ENCODE measurements at places on chromosomes 7 and 10.

- DNase-seq: no peak
Measured at GRCh38 chr7:139594911-139595476, 71.5 kb downstream of the CLEC2L start.

GRCh38 chr7:26190417-26190869, 10.1 kb downstream of the HNRNPA2B1 start:
- DNase-seq: no peak

GRCh38 chr10:14099885-14100284, 230.8 kb downstream of the FRMD4A start:
- no peak for DNase-seq

- no peak for DNase-seq
Measured at GRCh38 chr7:82615527-82615926, 171.9 kb upstream of the CACNA2D1 start.

- peak; percentile 30 for DNase-seq
Measured at GRCh38 chr10:18402853-18403252, 248.5 kb downstream of the NSUN6 start.

- DNase-seq: no peak
Measured at GRCh38 chr10:123180101-123181090, 26.2 kb downstream of the BUB3 start.

DNA sequence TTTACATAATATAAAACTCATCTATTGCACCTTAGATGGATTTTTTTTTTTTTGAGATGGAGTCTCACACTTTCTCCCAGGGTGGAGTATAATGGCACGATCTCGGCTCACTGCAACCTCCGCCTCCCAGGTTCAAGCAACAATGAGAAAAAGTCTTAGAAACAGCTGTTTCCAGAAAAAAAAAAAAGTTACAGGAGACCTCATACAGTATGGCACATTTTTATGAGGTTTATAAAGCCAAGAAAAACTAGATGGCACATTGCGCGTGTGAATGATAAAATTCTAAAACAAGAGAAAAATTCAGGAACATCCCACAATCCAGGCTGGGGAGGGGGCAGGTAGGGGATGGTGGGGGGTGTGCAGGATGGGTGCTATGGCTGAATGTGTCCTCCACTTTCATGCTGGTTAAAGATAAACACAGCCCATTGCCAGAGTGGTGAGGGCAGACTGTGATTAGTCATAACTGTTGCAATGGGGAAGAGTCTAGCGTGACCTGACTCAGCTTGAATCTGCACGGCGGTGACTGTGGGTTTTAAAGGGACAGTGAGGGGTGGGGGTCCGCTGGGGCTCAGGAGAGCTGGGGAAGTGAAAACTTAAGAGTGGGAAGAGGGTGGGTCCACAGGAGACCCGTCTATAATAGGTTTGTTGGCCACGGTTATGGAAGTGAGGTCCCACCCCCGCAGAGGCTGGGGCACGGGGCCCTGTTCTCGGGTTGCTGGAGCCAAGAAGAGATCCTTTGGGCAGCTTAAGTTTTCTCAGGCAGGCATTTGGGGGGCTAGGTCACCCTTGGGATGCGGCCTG, 11.9 kb upstream of the LRRC27 start:
- peak; percentile 86 for DNase-seq

DNA sequence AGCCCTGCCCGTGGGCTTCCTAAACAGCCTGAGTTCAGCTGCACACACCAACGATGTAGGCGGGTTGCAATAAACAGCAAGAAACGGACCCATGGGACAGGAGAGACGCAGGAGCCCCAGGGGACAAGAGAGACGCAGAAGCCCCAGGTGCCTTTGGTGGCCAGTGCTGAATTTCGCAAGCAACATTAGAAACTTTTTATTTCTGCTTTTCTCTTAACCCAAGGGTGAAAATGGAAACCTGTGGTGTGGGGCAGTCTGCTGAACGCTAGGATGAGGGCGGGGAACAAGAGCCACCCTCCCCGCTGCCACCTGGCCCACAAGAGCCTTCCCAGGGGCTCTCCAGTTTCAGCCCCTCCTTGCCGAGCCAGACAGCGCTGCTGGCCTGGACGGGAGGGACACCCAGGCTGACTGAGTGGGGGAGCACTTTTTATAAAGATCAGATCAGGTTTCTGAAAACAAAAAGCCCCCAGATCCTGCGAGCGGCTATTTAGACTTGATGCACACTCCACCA, 20.0 kb upstream of the GPR146 start:
- no peak for DNase-seq

DNA sequence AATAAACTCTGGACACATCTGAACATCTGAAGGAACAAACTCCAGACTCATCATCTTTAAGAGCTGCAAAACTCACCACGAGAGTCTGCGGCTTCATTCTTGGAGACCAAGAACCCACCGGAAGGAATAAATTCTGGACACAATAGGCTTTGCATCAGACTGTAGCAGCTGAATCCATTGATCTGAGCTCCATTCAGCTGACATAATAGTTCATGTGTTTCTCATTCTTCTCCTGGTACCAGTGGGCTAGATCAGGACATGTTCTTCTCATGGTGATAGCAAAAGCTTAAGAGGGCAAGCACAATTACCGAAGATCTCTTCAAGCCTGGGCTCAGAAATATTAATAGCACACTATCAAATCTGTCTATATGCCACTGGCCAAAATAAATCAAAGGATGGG, 20.5 kb upstream of the GNAI1 start:
- no peak for DNase-seq

GRCh38 chr7:5700391-5700985, 81.0 kb downstream of the RNF216 start:
- DNase-seq: no peak

DNA sequence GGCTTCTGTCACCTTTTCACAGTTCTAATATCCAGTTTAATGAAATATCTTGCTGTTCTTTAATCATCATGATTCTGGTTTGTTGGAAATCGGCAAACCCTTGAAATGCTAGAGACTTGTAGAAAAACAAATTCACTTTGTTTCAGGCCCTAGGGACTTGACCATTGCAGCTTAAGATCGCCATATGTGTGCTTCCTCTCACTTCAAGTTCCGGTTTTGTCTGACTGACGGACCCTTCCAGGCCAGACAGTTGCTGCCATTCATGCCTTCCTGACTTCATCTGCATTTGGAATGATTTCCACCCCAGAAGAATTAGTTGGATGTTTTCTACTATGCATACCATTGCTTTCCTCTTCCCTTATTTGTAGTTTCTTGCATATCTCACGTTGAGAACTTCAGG, 125.6 kb downstream of the CELF2 start:
- DNase-seq: no peak

- DNase-seq: no peak
Measured at GRCh38 chr7:156505876-156506275, 134.7 kb upstream of the RNF32 start.

DNA sequence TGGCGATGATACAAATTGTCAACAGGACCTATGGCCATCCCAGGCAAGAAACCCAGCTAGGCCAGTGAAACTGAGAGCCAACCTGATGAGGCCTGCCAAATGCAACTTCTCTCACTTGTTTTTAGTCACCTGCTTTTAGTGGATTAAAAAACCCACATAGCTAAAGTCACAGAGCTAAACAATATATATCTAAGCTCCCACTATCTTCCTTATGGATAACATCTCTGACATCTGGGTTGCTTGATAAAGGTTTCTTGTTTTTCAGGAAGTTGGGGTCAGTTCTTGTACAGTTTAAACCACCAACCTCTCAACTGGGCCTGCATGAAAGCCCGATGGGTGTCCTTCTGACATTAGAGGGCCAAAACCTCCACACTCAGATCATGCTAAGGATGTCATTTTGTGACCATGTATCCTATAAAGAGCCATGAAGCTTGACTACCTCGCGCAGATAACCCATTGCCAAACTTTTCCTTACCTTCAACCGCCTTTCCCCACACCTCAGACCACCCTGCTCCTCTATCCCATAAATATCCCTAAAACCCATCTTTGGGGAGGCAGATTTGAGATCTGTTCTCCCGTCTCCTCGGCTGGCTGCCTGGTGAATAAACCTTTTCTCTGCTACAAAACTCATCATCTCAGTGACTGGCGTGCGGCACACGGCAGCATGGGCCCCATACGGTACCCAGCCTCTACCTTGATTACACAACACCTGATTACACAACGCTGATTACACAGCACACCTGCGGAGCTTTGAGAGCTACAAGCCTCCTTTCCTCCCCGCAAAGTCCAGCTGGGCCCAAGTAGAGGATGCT, 797 bp upstream of the STMP1 start:
- no peak for DNase-seq

DNA sequence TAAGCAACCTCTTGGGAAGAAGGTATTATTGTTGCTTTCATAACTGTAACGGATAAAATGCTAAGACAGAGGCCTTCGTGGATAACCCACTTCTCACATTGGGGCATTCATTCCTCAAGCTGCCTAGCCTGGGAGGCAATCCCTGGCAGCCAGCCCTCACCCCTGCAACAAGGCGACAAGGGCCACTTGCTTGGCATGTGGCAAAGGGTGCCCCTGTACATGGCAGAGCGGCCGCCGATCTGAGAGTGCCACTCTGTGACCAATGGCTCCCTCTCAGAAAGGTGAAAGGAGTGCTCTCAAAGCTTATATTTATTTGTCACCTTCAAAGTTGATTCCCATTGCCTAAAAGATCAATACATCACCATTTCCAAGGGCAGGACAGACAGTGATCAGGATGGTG, 31.9 kb downstream of the EBF3 start:
- no peak for DNase-seq

DNA sequence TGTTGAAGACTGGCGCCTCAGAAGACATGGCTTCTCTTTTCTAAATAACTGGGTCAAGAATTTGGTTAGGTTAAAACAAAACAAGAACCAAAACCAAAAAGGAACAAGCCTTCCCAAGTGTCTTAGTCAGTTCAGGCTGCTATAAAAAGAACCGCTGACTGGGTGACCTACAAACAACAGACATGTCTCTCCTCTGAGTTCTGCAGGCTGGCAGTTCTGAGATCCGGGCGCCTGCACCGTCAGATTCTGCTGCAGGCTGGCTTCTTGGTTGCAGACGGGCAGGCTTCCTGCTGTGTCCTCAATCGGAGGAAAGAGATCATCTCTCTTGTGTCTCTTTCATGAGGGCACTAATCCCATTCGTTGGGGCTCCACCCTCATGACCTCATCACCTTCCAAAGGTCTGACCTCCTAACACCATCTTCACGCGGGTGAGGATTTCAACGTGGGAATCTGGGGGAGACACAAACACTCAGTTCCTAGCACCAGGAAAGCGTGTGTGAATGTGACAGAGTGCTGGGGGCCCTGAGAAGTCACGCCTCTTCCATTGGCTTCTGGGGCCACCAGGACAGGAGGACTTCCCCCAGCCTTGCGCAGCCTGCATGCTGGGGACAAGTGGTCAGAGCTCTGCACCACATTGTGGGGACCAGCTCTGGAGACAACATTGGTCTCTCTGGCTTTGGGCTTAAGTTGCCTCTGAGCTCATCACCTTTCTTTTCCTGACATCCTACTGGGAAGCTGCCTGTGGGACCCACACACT, 63.1 kb downstream of the ASB13 start:
- DNase-seq: no peak
